ENCODE measurements at places on chromosomes 1 and 21.

DNA sequence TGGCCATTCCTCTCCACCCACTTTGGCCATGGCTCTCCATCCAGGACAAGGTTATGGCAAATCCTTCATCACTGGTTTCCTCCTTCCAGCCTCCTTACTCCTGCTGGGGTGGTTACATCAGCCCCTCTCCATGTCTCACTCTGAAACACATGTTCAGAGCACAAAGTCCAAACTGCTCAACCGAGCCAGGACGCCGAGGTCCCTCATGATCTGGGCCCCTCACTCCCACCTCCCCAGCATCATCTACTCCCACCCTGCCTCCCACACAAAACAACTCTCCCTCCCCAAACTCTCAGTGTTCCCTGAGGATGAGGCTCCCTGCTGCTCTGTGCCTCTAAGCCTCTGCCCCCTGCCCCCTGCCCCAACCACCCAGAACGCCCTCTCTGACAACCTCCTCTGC is 33.3 kb upstream of the ZBTB40 start:
- DNase-seq = no peak

DNA sequence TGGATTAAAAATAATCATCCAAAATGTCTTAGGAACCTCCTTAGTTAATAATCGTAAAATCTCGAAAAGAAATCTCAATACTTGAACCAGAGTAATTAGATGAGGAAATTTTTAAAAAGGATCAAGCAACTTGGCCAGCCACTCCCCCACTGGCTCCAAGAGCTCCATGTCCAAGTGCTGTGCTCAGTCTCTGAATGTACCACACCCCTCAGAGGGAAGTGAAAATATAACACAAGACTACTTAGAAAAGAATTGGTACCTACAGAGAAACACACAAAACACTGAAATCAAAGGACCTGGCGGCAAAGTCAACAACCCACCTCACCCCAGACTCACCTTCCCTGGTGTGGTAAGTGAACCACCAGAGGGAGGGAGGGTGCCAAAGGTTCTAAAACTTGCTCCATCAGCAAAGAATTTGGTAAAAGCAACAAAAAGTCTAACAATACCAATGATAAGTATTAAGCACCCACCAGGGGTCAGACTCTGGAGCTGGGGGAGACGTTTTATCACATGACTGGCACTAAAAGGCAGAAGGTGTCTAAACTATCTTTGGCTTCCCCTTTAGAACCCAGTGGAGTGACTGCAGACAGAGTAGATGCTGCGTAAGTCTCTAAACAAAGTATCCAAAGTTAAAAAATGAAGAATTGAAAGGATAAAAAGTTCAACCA is 14.0 kb downstream of the LBR start:
- DNase-seq = no peak

DNA sequence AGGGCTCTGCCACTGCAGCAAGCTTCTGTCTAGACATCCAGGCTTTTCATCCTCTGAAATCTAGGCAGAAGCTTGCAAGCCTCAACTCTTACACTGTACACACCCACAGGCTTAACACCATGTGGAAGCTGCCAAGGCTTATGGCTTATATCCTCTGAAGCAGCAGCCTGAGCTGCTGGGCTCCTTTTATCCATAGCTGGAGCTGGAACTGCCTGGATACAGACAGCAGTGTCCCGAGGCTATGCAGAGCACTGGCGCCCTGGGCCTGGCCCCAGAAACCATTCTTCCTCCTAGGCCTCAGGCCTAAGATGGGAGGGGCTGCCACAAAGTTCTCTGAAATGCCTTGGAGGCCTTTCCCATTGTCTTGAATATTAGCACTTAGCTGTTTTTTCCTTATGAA is 19.3 kb upstream of the POGK start:
- no peak for DNase-seq

- DNase-seq = no peak
These were observed 3.0 kb downstream of the ITLN2 start for GRCh38 chr1:160951443-160952128.

DNA sequence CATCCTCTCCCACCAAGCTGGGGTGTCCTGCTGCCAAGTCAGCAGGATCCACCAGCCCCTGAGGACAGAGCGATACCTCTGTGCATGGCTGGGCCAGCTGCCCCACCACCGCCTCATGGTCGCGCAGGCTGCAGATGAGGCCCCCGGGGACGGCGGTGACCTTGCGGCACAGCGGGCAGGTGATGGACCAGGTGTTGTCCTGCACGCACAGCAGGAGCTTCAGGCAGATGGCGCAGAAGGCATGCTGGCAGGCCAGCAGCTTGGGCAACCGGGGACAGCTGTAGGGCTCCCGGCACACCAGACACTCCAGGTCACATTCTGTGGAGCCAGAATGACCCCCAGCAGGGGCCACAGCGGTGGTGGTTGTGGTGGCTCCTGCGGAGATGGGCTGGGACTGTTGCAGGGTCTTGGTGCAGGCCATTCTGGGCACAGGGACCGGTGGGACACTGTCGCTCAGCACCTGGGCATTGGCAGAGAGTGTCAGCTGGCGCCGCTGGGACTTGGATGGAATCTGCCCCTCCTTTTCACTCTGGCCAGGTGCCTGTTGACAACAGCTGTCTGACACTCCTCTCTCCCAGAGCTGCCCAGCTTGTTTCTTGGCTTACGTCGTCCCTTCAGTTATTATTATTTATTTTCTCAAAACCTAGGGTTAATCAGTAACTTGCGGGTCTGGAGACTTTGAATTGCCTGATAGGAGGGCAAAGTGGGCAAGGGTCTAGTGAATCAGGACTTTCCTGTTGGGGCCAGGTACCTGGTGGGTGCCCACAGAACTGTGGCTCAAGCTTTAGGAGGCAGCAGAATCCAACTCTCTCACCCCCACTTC is at the start of gene RNF186:
TSS of gene RNF186 (minus strand) at position 603 of the 823 bp plus-strand sequence. CDS start at position 421, 182 bp downstream.
- DNase-seq = peak; percentile 5

DNA sequence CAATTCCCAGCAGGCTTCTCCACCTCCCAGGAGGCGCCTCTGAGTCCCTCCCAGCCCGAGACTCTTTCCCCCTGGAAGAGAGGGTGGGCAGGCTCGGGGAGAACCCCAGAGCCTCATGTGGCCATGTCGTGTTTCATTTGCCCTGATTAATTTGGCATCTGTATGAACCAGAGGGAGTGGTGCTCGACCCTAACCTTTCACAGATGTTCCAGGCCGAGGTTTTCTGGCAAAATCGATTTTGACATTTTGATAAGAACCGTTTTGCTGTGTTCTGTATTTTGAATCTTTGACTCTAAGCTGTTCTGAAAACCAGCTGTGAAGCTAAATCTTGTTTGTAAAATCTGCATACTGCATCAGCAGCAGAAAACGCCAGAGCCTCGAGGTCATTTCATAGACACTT is 367.4 kb downstream of the CAMTA1 start:
- DNase-seq = no peak

DNA sequence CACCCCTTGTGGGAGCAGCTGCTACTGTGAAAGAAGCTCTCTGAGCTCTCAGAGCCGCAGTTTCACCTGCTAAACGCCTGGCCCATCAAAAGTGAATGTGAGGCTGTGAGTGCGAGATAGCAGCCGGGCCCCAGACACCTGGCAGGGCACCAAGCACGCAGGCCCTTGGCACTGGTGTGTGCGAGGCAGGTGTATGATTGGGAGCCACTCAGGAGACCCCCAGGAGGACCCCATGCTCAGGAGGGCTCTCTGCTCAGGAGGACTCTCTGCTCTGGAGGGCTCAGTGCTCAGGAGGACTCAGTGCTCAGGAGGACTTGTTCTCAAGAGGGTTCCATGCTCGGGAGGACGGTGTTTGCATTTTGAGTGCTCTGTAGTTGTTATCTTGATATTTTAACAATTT is 14.3 kb upstream of the ADARB1 start:
- no peak for DNase-seq

GRCh38 chr1:235873045-235873444 is 6.3 kb upstream of the LYST start:
- no peak for DNase-seq

DNA sequence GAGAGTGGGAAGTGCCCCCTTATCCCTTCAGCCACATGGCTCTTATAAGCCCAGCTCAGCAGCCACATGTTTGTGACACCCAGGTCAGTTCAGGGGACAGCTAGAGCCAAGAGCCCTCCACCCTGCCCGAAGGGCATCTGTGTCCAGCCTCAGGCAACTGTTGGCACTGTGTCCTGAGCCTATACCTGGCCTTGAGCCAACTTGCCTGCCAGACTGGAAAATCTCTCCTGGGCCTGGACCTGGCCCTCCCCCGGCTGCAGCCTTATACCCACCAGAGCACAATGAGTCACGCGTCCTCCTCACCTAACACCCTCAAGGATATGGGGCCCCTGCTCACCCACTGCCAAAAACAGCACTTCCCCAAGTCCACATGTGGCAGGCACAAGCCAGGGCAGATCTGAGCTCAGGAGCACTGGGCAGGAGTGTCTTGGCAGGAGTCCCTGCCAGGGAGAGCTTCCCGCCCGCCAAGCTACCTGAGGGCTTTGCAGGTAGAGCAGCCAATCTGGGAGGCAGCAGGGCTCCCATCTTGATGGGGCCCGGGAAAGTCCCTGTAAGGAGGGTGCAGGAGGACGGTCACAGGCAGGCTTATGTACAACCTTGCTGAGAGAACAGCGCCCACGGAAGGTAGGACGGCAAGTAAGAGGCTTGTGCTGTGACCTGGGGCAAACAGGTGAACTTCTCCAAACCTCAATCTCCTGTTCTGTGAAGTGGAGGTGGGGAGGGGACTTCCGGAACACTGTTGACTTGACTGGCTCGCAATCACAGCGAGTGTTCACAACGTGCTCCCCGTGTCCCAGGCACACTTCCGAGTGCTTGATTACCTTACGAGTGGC is 19.8 kb upstream of the HSPG2 start:
- DNase-seq = no peak

DNA sequence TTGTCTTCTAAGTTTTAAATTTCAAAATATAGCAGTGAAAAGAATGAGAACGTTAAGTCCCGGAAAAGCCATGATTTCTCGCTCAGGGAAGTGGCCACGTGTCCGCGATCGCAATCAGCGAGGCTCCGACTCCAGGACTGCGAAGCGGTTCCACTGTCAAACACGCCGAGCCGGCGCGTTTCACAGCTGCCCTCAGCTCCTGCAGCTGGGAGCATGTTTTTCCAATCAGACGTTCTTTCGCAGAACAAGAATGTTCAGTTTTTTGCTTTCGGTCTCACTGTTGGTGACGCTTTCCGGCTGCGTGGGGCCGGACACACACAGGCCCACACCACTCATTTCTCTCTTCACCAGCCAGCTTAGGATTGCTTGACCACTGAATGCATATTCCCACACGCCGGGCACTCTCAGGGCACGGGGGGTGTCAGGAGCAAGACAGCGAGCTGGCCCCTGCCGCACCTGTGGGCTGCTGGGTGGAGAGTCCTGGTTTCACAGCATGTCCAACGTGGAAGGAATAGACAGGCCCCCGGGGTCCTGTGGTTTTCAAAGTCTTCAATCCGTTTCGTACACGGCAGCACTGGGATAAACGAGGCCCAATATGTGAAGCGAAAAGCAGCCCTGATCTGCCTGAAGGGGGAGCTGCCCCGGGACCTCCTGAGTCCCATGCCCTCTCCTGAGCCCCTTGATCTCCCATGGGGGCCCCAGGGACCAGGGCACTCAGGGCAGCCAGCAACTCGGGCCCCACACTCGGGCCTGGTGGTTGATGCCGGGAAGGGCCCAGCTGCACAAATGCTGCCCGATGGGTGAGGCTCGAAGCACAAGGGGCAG is 47.3 kb upstream of the COL18A1 start:
- no peak for DNase-seq

DNA sequence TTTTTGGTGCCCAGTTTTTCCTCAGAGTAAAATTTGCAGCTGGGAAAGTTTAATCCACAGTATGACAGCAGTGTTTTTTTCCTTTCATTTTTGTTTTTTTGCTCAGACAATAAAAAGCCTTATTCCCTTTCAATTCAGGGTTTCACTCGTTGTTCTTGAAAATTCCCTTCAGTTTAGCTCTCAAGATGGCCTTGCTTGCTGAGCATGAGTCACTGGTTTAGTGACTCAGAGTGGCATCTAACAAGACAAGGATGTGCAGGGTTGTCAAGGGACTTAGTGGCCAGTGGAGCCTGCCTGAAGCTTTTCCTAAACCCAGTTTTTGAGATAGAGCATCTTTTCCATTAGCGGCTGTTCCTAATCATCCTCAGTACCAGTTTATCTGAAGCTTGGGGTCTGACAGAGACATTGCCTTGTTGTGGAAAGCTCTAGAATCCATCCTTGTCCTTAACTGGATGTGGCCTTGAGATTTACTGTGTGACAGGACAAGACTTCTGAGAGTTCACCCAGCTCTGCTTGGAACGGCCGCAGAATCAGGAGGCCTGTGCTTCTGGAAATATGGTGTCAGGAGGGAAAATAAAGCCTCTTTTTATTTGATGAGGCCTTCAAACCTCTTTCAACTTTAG is 48.4 kb upstream of the DNAJC6 start:
- DNase-seq = no peak

DNA sequence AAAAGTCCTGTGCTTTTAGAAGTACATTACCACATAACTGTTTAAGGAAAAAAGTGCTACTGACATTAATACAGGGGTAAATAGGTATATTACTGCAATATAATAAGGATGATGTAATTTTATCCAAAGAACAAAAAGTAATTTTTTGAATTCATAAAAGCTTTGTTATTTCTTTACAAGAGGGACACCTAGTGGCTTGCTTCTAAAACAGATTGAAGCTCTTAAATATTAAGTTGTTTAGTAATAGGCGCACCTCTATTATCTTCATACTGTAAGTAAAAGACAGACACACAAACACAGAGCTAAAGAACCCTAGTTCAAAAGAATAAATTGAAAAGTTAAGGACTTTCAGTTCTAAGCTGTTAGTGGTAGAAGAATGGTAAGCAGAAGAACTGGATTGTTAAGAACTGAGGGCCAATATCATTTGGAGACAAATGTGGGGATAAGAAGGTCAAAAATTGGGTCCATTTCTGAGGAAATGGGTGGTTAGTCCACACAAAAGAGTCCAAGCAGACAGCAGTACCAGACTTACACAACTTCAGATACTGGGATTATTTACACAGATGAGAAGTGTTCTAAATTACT is 15.4 kb downstream of the ZNHIT6 start:
- DNase-seq = no peak

DNA sequence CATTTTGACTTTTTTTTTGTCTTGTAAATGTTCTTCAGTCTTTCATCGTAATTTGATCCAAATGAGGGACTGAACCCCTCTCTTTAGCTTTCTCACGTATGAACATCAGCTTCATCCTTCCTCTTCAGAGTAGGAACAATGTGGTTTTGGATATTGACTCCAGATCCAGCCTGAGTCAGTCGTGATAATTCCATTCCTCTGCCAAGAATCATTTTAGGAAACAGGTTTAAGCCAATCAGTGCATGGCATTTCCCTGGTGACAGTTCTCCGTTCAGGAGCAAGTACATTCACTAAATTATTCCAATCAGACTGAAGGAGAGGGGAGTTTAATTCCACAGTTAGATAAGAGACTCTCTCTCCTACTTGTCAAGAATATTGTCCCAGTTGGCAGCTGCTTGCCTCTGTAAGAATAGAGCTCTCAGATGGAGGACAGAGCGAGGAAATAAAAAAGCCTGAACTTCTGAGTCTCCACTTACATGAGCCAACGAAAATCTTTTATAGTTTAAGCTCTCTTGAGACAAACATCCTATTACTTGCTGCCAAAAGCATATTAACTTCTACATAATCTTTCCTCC is 18.6 kb downstream of the RHOU start:
- DNase-seq = no peak

- no peak for DNase-seq
These were observed 132.5 kb downstream of the SYT14 start for GRCh38 chr1:210070531-210070930.
